ENCODE measurements at places on chromosomes 2 and 18. TPM values are rescaled to one million over a fixed set of nuclear protein-coding genes. Genes with fewer than 3 reads are reported as not detected.

- DNase-seq: no peak
Measured at GRCh38 chr2:118084491-118085089, 3.7 kb upstream of the INSIG2 start.

BCL11A gene
- 0.22 TPM for total RNA-seq

- no peak for DNase-seq
Measured at GRCh38 chr2:74333896-74334586, 9.2 kb downstream of the SLC4A5 start.

DNA sequence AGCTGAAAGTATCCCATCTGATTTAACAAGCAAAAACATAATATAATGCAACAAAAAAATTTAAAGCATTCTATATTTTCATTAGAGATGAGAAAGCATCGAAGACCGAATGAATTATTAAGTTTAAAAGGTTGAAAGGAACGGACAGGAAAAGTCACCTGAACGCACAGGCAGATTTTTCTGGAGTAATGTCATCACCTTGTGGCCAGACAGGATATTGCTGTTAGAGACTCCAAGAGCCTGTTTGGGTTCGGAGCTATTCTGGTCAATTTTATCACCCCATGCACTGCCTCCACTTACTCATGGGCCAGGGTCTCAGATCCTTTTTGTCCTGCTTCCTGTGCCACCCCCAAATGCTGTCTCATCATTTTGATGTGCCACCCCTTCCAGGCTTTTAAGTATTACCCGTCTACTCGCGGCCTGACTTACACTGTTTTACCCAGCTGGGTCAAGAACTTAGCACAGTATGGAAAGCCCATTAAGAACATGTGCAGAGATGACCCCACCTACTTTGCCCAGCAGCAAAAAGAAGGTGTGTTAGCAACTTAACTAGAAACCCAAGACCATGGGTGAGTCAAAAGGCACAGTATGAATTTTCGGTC lies 27.3 kb downstream of the GKN2 start:
- no peak for DNase-seq

HMSD gene
- not detected for total RNA-seq

UGT1A1 gene
- total RNA-seq: not detected

DNA sequence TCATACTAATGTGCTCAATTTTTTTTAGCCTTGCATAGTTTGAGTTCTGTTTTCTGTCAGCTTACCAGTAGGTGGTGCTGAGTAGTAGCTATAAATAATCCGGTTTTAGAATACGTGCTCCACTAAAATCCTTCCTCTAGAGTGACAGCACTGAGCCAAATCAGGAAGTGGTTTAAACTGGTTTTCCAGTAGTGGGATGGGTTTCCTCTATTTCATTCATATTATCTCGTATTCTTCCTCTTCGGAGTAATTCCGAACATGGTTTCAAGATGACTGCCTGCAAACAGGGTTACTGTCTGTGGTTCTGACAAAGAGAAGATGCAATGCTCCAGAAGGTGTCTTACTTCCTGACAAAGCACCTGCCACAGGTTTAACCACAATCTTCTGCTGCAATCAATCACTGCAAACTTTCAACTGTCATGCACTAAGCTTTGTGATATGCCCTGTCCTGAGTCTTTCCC lies 496.9 kb upstream of the VRK2 start:
- DNase-seq: no peak

DNA sequence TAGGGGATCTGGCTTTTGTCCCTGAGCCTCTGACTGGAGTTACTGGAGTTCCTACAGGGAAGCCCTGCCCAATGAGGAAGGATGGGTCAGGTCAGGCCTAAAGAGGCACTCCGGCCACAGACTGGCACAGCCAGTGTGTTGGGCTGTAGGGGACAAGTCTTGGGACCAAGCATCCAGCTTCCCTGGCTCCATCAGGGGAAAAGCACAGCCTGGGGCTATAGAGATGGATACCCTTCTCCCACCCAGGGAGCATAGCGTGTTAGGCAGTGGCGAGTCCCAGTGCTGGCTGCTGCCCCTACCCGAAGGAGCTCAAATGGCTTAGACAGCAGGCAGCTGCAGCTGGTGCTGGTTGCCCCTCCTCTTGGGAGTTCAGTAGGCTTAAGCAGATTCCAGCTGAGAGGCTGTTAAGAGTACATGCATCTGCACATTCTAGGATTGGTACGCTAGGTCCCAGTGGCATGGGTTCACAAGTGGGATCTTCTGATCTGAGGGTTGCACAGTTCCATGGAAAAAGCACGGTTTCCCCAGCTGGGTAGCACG lies 111.4 kb downstream of the DCDC2C start:
- DNase-seq: no peak

CXCR1 gene
- 0.21 TPM for total RNA-seq

DNA sequence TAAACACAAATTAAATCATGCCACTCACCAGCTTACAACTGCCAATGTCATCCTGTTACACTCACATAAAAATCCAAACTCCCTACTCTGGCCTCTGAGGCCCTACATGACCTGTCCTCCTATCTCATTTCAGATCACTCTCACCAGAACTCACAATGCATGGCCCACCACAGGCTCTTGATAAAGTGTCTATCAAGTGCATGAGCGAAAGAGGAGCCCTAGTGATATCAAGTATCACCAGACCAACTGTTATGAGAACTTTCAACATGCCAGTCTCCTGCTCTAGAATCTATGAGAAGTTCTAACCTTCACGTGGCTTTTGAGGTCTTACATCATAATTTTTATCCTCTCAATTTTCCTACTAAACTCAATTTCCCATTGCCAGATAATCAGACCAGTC lies 76.4 kb upstream of the CD226 start:
- no peak for DNase-seq

GAREM2 gene
- 3.0 TPM for total RNA-seq

DNA sequence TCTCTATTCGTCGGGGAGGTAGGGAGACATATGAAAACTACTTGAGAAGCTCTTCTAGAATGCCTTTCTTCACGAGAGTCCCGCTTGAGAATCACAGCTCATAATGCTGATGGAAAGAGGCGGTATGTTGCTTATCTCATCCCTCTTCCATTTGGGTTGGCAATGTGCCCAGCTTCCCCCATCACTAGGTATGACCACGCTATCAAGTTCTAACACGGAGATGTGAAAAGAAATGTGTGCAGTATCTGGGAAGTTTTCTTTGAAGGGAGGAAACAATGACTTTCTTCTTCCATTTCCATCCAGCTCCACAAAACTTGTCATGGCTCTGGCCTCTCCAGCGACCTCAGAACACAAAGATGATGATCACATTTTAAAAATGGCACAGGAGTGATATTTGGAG lies 742.4 kb downstream of the DCDC2C start:
- DNase-seq: no peak

IL1F10 gene
- not detected for total RNA-seq

- DNase-seq: no peak
Measured at GRCh38 chr18:8341481-8342230, 267.6 kb upstream of the RAB12 start.

KRTCAP3 gene
- 18.1 TPM for total RNA-seq

TMEM198 gene
- total RNA-seq: 1.6 TPM

DNA sequence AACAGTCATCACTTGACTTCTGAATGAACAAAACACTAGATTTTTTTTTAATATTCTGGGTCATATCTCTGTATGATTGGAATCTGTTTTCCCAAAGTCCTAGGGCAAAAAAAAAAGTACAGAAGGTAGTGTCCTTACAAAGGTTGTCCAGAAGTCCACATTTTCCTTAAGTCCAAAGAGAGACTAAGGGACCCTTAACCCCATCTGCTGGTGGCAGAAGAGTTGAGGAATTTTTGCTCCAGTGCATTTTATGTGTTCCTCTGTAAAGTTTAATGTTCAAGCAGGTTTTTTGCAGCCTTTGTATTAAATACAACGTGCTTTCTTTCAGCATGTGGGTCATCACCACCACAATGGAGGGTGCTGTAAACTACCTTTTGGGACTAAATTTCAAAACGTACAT lies 215.9 kb downstream of the SP3 start:
- no peak for DNase-seq

All from tibial nerve (tissue), 4 donors.